NCI-H1930 (cell line): ENCODE measurements at places on chromosomes 3 and 15.

DNA sequence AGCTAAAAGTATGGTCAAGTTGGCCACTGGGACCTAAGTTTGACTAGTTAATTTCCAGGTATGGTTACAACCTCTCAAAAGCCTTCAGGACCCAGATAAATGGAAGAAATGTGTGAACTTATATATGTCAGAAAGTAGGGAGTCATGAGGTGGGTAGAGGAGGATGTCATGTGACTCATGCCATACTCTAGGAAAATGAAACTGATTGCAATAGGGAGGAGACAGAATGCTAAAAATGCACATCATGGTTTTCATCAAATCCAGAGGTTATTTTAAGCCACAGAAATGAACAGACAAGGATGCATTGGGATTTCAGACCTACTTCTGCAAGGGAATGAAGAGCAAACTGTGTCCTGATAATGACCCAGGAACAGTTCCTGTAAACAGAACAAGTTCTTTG lies 310.0 kb downstream of the EDEM1 start:
- no peak for DNase-seq

GRCh38 chr3:55564726-55565125 lies 77.6 kb upstream of the WNT5A start:
- DNase-seq = no peak

- no peak for DNase-seq
These were observed 332.0 kb upstream of the SLCO3A1 start for GRCh38 chr15:91521548-91521947.

- no peak for DNase-seq
These were observed 259.0 kb downstream of the MEX3B start for GRCh38 chr15:81786776-81787175.

- no peak for DNase-seq
These were observed 149.6 kb upstream of the TBL1XR1 start for GRCh38 chr3:177346878-177347277.

DNA sequence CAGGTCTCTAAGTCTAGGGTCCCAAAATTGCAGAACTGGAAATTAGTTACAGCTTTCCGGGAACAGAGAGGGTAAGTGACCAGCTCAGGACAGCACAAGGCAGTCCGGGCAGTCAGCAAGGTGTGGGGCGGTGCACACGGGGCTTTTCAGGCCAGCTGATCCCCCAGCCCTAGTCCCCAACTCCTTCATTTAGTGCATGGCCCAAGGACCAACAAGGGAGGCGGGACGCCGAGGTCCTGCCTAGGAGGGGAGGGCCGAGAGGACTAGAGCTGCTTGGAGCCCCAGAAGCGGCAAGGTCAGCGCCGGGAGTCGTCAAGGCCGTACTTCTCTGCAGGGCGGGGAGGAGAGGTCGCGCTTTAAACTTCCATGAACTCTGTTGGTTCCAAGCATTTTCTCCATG lies 2.0 kb upstream of the PDE8A start:
- no peak for DNase-seq

GRCh38 chr3:139447486-139447885 lies 28.8 kb downstream of the RBP2 start:
- DNase-seq = no peak

DNA sequence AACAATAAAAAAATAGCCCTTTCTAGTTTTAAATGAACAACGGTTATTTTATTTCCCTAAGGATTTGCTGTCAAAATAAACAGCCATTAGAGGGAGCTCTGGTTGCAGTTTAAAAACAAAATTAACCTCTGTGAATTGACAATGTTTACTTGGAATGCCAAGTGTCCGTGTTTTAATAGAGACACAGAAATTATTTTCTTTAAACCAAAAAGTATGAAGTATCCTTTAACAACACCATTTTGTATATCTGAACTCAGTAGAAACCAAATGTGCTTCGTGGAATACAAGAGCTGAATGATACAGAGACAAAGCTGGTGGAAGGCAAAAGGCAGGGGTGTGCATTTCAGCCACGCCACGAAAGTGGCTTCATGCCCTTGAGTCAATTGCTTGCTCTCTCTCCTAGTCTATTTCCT lies 74.4 kb downstream of the MOBP start:
- no peak for DNase-seq

DNA sequence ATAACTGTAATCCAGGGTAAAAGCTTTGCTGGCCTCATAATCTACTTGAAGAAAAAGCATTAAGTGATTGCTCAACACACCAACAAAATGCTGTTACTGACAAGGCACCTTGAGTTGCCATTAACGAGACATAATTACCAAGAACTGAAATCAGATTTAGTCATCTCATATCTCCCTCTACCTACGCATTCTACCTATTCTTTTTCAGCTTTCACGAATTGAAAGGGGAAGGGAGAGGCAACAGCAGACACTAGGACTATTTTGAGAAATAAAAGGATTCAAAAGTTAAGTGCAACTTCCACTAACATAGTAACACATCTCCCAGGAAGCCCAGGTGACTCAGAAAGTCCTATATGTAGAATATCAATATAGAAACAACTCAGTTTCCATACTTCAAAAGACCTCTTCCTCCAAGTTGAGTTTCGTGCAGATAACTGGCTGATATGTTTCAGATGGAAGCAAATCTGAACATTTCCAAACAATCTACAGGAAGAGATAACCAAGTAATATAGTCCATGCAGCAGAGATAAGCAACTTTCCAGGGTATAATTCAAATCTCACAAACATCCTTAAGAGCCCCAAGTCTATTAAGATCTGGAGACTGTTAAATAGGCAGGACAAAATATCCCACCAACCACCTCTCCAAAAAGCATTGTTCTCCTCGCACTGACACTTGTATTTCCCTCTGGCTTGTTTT lies 1.9 kb downstream of the OSBPL10 start:
- DNase-seq = no peak
